Pancreas (tissue), 10 donors: ENCODE measurements at places on chromosomes 6 and 20. TPM values are rescaled to one million over a fixed set of nuclear protein-coding genes. Genes with fewer than 3 reads are reported as not detected.

- no peak for DNase-seq
These were observed 125.6 kb downstream of the FOXC1 start for GRCh38 chr6:1735239-1735803.

SPAG4 gene
- 35.0 TPM for total RNA-seq

GRCh38 chr6:33547499-33547898, 32.6 kb downstream of the BAK1 start:
- no peak for DNase-seq

GRCh38 chr6:1901556-1901955, 291.8 kb downstream of the FOXC1 start:
- DNase-seq: no peak

DNA sequence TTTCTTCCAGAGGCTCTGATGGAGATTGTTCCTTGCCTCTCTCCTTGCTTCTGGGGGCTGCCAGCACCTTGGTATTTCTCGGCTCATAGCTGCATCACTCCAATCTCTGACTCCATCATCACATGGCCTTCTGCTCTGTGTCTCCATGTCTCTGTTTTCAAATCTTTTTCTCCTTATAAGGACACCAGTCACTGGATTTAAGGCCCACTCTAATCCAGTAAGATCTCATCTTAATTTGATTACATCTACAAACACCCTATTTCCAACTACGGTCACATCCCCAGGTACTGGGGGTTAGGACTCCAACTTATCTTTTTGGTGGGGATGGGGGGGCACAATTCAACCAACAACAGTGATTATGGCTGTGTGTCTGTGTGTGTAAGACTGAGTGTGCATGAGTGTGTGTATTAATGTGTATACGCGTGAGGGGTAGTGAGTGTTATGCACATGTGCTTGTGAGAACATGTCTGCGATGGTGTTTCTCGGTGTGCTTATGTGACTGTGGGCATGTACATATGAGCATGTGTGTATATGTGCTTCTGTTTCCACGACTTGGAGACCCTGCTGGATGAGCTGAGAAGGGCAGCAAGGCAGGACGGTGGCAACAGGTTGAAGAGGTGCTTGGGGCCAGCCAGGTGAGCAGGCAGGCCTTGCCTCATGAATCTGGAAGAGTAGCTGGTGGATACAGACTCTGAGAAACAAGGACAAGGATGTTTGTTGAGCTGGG, 130.5 kb downstream of the MRPL14 start:
- DNase-seq: no peak

BACH2 gene
- total RNA-seq: 3.0 TPM

DNA sequence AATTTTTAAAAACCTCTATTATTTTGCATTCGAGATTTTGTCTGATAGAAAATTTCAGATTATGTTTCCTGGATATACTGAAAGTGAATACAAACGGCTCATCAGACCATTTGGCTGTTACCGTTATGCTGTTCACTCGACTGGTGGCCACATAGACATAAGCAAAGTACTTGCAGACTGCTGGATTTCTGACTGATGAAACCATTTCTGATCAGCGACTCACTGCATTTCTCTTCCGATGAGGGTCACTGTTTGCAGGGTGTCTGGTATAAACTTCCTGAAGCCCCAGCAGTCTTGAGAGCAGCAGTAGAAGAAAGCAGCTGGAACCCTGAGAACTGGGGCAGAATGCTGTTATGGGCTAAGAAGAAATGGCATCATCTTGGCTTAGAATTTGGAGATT, 17.7 kb downstream of the SNX9 start:
- no peak for DNase-seq

DNA sequence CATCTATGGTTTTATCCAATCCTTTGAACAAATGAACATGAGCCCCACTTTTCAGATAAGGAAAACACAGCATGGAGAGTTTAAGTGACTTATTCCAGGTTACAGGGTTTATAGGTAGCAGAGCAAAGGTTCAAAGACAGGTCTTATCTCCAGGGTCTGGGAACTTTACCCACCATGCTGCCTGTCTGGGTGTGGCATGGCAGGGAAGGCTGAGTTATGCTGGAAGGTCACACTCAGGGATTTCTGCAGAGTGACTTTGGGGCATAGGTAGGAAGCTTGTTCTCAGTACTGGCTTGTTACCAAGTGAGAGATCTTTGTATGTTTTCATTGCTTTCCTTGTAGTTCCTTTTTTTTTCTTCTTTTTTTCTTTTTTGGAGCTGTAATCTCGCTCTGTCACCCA, 1.8 kb downstream of the ZNF831 start:
- no peak for DNase-seq

DOK5 gene
- 0.56 TPM for total RNA-seq

MYL9 gene
- total RNA-seq: 62.2 TPM

MOCS1 gene
- total RNA-seq: 8.7 TPM

- DNase-seq: no peak
These were observed 505.3 kb upstream of the JAG1 start for GRCh38 chr20:11178946-11179654.

DNA sequence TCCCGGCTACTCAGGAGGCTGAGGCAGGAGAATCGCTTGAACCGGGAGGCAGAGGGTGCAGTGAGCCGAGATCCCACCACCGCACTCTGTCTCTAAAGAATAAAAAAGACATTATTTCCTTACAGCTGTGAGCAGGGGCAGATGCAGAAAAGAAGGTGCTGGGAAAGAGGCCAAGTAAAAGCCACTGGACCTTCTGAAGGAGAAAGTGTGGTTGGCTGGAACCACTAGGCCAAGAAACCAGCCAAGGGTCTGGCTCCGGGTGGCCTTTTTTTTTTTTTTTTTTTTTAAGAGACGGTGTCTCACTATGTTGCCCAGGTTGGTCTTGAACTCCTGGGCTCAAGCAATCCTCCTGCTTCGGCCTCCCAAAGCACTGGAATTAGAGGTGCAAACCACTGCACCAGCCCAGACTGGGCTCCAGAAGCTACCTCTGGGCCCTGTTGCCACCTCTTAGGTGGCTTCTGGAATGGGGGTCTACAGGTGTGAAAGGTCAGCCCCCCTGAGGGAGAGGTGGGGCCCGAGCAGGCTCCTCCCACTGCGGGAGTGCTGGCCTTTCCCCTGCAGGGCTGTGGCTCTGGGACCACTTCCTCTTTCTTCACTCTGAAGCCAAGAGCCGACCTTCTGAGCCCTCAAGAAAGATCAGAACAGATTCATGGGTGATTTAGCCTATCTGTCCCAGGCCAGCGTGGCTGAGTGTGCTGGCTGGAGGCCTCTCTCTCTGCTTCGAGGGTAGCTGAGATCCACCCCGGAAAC, at the start of gene FGD2:
Gene FGD2, plus strand, starts transcription at position 595 of the 750 bp plus-strand sequence. CDS start 163 bp downstream, outside the sequence.
- no peak for DNase-seq

DNA sequence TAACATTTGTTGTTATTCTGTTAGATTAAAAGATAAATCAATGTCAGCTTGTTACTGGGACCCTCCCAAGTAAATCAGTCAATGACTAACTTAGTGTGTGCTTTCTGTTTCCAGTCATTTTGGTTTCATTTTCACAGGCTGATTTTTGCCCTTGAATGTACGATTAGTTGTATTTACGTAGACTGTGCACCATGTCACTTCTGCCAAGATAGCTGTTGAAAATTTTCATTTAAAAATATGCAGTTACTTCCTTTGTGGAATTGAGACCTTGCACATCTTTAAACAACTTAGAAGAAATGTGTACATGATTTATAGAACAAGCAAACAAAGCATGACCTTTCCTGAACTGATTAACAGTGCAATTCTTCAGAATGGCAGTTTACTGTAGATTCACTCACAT, 944.8 kb upstream of the CITED2 start:
- no peak for DNase-seq

DNA sequence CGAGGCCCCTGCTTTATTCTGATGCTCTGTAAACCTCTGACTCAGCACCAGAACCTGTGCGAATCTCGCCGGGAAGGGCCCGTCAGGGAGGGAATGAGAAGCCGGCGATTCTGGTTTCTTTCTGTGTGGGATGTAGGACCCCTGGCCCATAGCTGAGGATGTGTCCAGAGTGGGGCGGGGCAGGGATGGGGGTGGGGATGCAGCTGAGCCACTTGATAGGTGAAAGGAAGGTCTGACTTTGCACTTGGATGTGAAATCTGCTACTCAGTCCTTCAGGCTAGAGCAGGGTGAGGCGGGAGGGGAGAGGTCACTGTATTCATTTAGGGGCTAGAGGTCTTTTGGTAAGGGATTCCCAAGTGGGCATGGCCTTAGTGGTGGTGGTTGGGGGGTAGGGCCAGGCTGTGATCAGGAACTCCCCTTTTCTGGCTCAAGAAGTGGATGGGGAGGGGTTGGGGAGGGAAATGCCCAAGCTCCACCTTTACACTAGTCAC, 2.3 kb downstream of the TOX2 start:
- no peak for DNase-seq

C20orf202 gene
- not detected for total RNA-seq

GRCh38 chr6:132131351-132131750, 180.2 kb upstream of the CCN2 start:
- DNase-seq: no peak

DNA sequence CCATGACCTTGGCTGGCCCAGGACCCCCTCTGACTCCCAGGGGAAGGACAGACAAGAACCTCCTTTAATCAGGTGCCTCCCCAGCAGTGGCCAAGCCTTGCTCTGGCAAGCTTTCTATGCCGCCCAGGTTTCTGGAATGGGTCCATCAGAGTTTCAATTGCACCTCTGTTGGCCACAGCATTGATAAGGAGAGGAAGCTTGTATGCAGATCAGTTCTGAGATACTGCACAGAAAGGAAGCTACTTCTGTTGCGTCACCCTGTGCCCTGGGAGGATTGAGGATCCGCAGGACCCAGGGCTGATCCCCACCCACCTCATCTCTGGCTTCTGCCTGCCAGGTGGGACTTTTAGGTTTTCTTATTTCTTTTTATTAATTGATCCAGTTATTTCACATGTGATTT, 167.2 kb downstream of the TFAP2C start:
- no peak for DNase-seq

SYCP2L gene
- total RNA-seq: 1.5 TPM

GRCh38 chr6:163170294-163170883, 244.1 kb upstream of the QKI start:
- no peak for DNase-seq

DUSP15 gene
- total RNA-seq: 0.92 TPM

GRCh38 chr6:156719720-156720563, 57.2 kb upstream of the ARID1B start:
- peak; percentile 98 for DNase-seq

LY86 gene
- total RNA-seq: 0.87 TPM

DNA sequence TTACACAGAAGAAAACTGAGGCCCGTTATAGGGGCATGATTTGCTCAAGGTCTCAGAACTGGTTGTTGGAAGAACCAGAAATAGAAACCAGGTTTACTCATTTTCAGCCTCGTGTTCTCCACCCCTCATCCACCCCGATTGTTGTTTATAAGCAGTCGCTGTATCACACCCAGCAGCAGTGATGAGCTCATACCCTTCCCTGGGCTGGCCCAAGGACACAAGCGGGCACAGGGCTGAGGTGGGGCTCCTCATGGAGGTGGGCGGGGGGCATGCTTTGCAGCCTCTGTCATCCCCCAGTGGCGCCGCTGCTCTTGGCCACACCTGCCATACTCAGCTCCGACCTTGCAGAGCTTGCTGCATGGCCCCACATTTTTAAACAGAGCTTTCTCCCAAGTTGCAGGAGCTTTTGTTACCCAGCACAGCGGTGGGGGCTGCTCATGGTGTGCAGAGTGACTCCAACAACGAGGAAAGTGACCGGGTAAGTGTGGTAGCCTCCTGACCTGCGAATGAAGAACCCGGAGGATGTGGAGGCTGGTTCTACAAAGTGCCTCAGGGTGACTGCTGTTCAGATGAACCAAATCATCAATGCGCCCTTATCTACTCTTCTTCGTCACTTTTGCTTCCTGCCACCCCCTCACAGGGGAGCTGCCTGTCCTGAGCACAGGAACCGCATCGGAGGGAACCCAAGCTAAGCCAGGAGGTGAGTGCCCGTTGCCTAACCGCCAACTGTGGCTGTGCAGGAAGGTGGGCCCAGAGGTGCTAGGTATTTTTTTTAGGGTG, 43.6 kb upstream of the NKX2-2 start:
- DNase-seq: no peak

GRCh38 chr6:163635731-163636364, 221.3 kb downstream of the QKI start:
- no peak for DNase-seq

POU5F1 gene
- 23.6 TPM for total RNA-seq

GRCh38 chr6:136546331-136546730, 3.9 kb downstream of the MAP7 start:
- DNase-seq: no peak

IRAK1BP1 gene
- total RNA-seq: 4.2 TPM

DNA sequence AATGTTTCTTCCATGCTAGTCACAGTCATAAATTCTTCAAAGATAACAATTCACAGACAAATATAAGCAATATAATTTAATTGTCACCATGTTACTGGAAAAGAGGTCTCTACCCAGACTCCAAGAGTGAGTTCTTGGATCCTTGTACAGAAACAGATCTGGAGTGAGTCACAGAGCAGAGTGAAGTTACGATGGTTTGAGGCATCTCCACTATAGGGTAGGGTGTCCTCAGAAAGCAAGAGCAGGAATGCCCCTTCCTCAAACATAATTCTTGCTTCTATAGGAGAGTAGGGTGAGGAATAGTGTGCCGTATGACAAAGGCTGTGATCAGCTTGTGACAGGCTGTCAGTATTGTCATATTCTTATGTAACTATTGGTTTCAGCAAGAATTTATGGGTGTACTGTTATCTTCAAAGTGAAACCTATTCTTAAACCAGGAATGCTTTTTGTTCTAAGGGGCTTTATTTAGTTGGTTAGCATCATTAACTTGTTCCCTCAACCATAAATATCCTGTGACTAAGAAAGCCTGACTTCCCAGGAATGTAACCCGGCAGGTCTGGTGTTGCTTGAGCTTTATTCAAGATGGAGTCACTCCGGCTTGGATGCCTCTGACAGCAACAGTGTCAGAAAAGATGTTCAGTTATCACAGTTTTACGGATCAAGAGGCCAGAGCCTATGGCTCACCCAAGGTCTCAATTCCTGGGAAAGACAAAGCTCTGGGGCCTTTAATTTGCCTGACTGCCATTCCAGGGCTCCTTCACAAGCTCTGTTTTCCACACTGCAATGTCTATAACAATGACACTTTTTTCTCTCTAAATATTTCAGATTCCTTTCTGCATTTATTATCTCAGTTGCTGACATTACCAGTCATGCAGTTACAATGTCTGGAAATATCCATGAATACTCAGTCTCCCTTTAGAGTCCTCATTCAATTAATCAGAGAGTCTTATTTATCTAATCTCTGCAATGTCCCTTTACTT, 298.6 kb downstream of the C6orf118 start:
- DNase-seq: no peak

- no peak for DNase-seq
These were observed 190.9 kb downstream of the SASH1 start for GRCh38 chr6:148533309-148534107.

DNA sequence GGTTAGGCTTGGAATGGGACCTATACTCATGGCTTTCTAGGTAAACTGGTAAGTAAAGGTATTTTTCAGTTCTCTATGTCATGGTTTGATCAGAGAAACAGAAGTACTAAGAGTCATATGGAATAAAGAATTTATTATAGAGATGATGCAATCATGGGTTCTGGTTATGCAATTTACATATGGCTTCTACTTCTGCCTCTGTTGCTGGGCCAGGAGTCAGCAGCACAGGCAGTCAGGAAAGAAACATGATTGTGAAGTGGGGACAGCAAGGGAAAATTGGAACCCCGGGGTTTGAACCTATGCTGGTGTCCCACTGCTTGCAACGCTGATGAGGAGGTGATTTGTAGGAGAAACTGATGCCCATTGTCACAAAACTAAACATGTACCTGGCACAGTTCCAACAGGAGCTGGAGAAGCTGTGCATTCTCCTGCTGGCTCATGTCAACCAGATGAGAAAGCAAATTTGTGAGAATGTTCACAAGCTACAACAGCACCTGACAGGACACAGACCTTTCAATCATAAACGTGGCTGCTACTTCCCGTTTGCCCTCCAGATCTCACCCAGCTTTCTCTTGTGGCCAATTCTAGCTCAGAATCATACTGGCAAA, 887.1 kb downstream of the TFAP2A start:
- no peak for DNase-seq
